AG09319 (cell line): ENCODE measurements at places on chromosomes 4 and X.
A peak's percentile ranks its signal among the peaks of the same experiment; 100 is the strongest.

DNA sequence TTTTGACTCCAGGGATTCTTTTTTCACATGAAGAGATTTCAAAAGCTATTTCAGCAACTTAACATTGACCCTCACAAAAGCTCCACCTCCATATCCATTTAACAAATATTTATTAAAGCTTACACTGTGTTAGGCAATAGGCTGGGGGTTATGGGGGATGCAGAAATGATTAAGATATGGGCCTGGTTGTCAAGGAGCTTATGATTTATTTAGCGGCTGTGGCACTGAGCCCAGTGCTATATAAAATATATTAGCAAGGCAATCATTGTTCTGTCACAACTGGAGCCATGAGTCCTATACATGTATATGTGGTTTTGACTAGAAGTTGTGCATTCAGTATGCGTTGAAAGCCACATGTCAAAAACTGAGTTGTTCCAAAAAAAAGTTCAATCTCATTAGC, 131.1 kb downstream of the GPC3 start:
- DNase-seq = no peak

DNA sequence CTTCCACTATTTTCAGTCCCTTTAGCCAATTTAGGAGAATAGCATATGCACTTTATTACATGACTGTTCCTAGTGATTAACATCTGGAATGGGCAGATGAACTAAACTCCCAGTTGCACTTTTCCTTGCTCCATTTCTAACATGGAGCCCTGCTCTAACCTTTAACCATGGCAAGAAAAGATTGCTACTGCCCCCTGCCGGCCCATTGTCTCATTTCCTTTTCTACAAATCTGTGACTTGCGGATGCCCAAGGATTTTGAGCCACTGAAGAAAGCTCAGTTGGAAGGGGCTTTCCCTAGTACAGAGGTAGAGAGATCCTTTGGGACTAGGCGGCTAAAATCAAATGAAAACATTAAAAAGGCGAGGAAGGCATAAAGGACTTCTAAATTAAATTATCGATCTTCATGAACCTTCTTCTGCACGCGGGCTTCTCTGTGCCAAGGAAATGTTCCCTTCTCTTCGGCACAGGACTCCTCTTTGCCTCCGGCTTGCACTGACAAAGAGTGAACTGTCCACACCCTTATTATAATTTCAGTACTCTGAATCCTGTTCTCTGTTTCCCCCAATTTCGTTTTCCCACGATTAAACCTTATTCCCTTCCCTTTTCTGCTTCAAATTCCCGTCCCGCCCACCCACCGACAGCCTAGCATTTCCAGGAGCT, 577 bp upstream of the GLRA2 start:
- DNase-seq = no peak

DNA sequence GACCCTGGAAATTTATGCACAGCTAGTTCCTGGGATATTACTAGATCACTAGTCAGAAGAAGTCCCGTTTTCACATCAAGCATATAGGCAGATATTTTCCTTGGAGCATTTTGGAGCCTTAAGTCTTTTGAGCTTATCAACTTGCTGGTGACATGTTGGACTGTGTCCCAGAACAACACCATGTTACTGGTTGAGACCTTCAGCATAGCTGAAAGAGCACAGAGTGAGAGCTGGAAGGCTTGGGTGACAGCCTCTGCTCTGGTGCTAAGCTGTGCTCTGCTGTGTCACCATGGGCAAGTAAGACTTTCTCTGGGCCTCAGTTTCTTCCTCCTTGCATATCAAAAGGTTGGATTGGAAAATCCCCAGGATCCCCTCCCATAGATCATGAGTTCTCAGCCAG, 116.6 kb upstream of the FRMPD4 start:
- DNase-seq = no peak

- DNase-seq = no peak
These were observed 61.4 kb downstream of the SMARCA1 start for GRCh38 chrX:129461801-129462456.

GRCh38 chr4:2338754-2339457, 77.0 kb upstream of the MXD4 start:
- DNase-seq = no peak

DNA sequence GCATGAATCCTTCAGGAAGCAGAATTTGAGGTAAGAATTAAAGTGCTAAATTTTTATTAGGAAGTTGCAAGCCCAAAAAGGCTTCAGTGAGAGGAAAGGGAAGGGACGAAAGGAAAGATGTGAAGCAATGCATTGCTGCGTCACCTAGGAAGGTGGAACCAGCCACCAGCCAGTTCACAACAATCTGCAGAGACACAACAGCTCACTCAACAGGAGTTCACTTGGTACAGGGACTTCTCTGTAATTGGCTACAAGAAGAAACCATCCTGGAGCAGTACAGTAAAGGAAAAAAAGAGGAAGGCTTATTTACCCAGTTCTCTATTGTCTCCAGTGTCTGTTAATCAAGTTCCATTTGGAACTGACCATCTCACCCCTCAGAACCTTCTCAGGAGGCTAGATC, 157.6 kb downstream of the HNRNPD start:
- no peak for DNase-seq

GRCh38 chr4:137376312-137376711, 156.0 kb downstream of the PCDH18 start:
- no peak for DNase-seq

GRCh38 chr4:72302981-72303704, 265.9 kb downstream of the ADAMTS3 start:
- DNase-seq = no peak

- no peak for DNase-seq
These were observed 31.3 kb downstream of the ADGRL3 start for GRCh38 chr4:61231421-61231820.

GRCh38 chr4:181646864-181647263, 596.3 kb upstream of the TENM3 start:
- DNase-seq = no peak

DNA sequence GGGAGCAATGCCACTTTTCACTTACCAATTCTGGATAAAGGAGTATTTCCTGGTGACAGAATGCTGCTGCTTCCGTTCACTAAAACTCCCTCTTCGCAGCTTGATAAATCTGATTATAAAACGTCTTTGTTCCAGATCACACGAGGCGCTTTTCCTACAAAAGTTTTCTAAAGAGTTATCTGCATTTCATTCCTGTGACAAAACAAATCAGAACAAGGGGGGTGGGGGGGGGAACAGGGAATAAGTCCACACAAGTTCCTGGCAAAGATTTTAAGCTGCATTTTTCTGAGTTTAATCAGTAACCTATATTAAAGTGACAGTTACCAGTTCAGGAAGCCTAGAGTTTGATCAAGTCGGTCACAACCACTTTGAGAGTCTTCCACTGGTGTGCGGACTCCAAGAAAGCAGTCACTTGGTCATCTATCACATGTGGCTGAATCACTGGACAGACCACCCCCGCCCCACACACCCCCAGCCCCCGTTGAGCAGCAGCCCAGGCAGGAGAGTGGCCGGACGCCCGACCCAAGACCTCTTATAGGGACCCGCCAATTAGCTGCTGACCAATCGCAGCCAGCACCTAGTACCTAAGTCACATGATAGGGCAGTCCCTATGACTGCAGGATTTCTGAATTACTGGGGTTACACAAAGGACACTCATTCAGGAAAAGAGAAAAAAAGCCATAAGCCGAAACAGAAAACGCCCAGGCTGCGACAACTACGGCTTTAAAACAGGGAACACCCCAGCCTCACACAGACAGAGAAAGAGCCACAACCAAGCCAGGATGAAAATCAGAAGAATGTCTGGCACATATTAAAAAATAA, 569.3 kb upstream of the DIPK2B start:
- peak; percentile 84 for DNase-seq

DNA sequence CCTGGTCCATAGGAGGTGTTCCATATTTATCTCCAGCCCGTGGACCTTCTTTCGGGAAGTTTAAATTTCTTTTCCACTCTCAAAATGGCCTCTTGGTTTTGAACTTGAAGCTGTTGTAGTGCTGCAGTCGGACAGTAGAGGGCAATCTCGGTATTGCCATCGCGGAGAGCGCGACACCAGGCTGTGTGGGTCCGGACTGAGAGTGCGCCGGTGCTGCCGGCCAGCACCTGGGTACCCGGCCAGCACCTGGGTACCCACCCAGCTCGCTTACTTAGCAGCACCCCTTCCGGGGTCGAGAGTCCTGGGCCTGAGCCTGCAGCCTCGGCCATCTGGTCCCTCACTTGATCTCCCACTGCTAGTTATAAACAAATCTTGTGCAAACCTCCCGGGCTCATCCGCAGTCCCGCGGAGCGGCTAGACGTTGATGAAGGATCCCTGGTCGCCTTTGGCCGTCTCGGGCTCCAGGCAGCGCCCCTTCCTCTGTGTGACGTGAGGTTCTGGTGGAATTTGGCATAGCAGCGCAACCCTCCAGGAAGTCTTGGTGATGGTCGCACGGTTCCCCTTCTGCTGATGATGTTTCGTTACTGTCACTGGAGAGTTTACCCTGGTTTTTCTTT, 18.0 kb downstream of the FAM9A start:
- DNase-seq = no peak

GRCh38 chr4:128335541-128335940, 47.9 kb upstream of the PGRMC2 start:
- no peak for DNase-seq

GRCh38 chr4:144411119-144411518, 234.8 kb upstream of the HHIP start:
- no peak for DNase-seq

DNA sequence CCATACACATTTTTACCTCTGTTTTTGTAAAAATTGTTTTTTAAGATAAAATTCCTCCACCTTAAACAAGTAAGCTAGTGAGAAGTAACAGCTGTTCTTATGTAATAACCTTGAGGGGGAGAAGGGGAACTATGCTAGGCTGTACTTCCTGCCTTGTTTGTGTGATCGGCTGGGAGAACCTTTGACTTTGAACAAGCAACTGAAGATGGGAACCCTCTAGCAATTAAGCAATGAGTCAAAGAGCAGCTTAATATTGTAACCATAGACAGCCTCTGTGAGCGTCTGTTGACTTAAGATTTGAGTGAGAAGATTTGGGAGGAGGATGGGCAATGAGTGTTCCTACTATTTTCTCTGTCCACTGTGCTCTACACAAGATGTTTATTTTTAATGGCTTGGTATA, 135.1 kb downstream of the SCLT1 start:
- no peak for DNase-seq

DNA sequence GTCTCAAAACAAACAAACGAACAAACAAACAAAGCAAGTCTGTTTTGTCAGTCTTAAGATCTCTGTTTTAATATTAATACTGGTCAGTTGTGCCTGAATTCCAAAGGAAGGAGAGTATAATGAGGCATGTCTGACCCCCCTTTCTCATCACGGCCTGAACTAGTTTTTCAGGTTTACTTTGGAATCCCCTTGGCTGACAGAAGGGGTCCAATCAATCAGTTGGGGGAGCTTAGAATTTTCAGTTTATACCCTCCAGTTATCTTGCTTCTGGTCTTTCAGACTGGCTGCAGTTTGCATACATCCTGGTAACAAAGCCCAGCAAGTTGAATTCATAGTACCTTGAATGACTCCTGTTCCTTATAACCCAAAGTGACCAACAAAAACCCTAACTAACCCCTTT, 41.1 kb downstream of the TBC1D9 start:
- DNase-seq = no peak

GRCh38 chr4:55758570-55758969, 61.0 kb upstream of the EXOC1L start:
- no peak for DNase-seq

DNA sequence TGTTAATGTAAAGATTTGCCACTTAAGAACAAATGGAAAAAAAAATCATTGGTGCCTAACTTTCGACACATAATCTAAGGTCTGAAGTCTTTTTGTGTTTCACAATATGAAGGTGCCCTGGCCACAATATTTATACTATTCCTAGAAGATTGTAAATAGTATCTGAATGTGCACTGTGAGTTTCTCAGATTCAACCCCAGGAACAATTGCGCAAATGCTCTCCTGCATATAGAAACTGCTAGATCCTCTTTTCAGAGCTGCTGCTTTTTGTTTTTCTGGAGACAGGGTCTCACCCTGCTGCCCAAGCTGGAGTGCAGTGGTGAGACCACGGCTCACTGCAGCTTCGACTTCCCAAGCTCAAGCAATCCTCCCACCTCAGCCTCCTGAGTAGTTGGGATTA, 480.1 kb upstream of the FTHL17 start:
- DNase-seq = no peak

DNA sequence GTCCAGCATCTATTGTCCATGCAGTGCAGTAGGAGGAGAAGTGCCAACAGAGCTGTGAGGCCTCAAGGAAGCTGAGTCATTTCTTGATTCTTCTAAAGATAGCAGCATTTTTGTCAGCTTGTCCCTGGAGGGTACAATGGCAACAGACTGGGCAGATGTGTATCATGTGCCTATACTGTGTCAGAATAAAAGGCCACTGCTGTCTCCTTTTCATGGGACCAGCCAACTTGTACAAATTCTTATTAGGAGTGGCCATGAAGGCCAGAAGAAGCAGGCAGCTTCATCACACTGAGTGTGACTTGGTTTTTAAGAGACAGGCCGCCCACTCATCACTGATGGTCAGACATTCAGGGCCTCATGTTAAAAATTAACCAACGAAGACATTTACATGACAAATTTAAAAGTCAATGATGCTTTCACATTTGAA, 185.0 kb upstream of the FAM241A start:
- no peak for DNase-seq

GRCh38 chrX:14344172-14344940, 185.0 kb upstream of the GLRA2 start:
- no peak for DNase-seq

DNA sequence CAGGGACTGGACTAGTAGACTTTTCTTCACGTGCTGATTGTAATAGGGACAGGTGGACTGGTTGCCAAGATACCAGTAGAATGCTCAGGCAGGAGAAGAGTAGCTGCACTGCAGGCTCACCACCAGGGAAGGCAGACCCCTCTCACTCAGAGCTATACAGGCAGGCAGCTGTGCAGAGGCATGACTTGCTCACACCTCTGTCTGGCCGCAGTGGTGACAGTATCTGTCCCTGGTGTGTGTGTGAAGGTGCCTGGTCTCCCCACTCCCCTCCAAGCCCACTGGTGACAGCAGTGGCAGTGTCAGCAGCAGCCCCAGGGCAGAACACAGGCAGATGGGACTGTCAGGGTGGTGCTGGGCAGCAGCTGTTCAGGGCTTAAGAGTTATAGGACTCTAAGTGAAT, 140.7 kb downstream of the RPS6KA6 start:
- no peak for DNase-seq

- DNase-seq = no peak
These were observed 199.7 kb downstream of the CRLF2 start for GRCh38 chrX:1012678-1013300.

- no peak for DNase-seq
These were observed 29.1 kb downstream of the ARHGEF9 start for GRCh38 chrX:63755892-63756291.

DNA sequence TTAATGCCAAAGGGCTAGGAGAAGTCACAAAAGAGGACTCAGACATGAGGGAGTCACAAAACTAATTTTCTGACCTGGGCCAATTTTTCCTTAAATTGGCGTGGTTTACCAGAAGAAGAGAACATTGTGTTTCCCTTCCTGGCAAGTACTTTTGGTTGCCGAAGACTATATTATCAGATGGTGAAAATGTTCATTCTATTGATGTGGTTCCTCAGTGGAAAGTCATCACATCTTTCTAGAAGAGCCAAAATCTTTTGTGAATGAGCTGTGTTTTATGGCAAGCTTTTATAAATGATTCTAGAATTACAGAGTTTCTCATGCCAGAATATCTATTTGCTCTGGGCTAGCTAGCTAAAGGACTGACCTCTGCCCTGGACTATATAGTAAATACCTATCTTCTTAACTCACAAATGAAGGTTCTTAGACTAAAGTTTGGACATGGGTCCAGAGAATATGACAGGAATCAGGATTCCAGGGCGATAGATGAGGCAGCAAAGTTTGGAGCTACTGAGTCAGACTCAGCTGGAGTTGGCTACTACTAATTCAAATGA, 288.9 kb downstream of the IL1RAPL2 start:
- no peak for DNase-seq
